ENCODE measurements at places on chromosomes 7 and 10. TPM values are rescaled to one million over a fixed set of nuclear protein-coding genes. Genes with fewer than 3 reads are reported as not detected.

DNA sequence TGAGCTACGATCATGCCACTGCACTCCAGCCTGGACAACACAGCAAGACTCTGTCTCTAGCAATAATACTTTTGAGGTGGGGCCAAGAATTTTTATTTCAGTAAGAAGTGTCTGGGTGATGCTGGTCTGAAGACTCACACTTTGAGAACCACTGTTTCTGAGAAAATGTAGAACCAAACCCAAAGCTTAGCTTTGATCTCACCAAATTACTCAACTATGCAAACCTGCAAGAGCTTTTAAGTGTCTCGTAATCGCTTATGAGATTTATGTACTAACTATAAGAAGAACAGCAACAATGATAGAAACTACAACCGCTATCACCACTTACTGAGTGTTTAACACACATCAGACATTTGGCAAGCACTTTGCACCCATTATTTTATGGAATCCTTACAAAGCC is 29.5 kb downstream of the APBB1IP start:
- DNase-seq = no peak

- DNase-seq = no peak
Measured at GRCh38 chr7:133135451-133135850, 53.6 kb upstream of the CHCHD3 start.

GRCh38 chr7:129829737-129830631 is 122.8 kb downstream of the UBE2H start:
- DNase-seq = peak; percentile 70

- DNase-seq = peak; percentile 76
Measured at GRCh38 chr7:151410405-151411390, 860 bp upstream of the WDR86 start.

DNA sequence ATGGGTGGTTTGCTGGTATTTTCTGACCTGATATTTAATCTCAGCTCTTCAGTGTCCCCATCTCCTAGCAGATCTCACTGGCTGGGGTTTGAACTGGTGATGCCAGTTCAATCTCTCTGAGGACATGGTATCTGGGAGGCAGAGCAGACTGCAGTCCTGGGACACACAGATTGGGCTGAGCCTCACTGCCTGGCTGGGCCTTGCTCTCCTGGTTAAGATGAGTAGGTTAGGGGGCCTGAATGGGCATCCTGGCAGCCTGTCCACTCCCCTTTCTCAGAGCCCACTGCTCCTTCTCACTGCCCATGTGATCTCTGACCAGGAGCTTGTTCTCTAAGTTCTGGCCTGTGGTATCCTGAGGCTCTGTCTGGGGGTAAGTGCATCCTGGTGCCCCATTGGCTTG is 363.4 kb downstream of the GLRX3 start:
- DNase-seq = peak; percentile 7

The FAM180A gene
- not detected for polyA plus RNA-seq

The SNX10 gene
- polyA plus RNA-seq = 4.4 TPM

The EPHA1 gene
- polyA plus RNA-seq = 113 TPM

GRCh38 chr10:48780341-48780740 is 95.7 kb downstream of the WDFY4 start:
- no peak for DNase-seq

- DNase-seq = no peak
Measured at GRCh38 chr10:79050896-79051555, 17.7 kb upstream of the ZMIZ1 start.

GRCh38 chr10:10490581-10490980 is 527.1 kb upstream of the CELF2 start:
- DNase-seq = no peak

DNA sequence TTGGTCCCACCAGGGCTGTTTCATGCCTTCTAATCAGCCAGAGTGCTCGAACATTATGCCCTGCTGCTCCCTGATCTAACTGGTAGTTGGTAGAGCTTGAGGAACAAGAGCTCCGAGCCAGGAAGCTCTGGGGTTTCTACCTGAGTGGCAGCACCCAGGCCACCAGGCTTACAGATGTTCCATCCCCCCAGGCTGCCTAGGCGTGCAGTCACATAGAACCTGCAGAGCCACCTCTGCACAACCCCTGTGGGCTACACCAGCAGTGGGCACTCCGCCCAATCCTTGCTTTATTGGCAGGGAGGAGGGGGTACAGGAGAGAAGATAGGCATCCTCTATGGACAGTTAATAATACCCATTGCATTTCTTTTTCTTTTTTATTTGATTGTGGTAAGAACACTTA is 21.8 kb downstream of the MAP3K8 start:
- DNase-seq = no peak

The CALCR gene
- 1.0 TPM for polyA plus RNA-seq

GRCh38 chr7:148045521-148045920 is 545.0 kb upstream of the C7orf33 start:
- DNase-seq = no peak

The TMEM270 gene
- polyA plus RNA-seq = 0.26 TPM

DNA sequence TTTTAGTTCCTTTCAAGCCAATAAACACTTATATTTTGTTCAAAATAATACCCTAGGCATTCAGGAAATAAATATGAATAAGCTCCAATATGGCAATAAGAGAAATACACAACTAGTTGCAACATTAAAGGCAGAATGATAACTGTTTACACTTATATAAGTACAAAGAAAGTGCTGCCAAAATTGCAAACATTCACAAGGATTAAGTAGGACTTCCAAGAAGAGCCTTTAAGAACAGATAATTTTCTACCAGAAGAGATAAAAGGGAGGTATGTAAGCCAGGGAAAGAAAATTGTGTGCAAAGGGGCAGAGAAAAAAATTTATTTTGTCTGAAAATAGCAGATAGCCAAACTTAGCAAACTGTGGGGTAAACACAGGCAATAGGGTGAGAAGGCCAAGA is 83.8 kb downstream of the CTNNA3 start:
- no peak for DNase-seq

The ARHGEF35 gene
- 0.86 TPM for polyA plus RNA-seq

- no peak for DNase-seq
Measured at GRCh38 chr10:117555863-117556262, 13.3 kb downstream of the EMX2 start.

GRCh38 chr7:101315336-101315735 is 6.3 kb downstream of the IFT22 start:
- DNase-seq = no peak

The PWWP2B gene
- polyA plus RNA-seq = 9.4 TPM

DNA sequence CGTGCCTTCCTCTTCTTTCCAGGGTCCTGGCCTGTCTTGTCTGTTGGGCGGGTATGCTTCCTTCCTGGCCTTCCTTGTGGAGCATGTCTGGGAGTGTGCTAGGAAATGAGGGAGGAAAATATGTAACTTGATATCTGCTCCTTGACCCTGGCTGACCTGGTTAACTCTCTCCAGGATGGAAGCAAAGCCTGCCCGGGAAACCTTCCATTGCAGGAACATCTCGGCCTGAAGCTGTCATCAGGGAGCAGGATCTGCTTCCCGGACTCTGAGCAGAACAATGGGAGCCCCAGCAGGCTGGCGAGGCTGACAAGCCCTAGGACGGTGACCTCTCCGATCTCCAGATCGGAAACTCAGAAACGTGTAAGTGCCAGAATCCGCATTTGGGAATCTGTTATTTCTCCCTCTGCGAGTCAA is 340.3 kb downstream of the FRMD4A start:
- DNase-seq = no peak

The SCIN gene
- 0.47 TPM for polyA plus RNA-seq

The NKX1-2 gene
- 12.7 TPM for polyA plus RNA-seq

The NPSR1 gene
- not detected for polyA plus RNA-seq

The ACSM6 gene
- 0.30 TPM for polyA plus RNA-seq

DNA sequence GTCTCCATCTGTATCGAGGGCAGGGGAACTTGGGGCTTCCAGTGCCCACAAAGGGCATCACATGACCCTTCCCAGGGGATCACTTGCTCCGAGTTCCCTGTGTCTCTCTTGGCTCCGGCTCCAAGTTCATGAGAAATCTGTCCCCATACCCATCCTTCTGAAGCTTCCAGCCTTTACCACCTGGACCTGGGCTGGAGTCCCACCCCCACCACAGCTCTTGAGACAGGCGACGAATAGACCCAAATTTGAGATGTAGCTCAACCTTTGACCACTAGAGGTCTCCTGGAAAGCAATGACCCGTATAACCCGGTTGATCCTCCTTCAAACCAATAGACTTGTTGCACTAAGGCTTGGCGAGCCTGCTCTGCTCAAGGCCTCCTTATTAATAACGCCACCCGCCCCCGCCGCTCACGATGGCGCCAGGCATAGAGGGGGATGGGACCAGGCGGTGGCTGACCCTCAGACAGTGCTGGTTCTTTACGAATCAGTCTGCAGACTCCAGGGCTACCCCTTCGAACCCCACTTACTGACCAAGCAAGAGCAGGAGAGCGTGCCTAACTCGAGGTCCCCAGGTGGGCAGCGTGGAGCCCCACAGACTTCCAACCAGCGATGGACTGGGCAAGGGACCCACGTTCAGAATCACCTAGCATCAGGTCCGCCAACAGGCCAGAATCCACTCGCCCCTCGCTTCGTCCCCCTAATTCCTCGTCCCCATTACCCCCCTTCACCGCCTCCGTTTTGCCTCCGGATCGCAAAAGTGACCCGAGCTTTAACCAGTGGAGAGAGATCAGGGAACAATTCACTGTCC is 4.4 kb upstream of the ARID5B start:
- DNase-seq = peak; percentile 79

GRCh38 chr10:22805304-22805703 is 90.9 kb upstream of the PIP4K2A start:
- no peak for DNase-seq

The ZNF467 gene
- polyA plus RNA-seq = 0.89 TPM

GRCh38 chr7:5584096-5584495 is 160.5 kb upstream of the TNRC18 start:
- DNase-seq = no peak

The GIMAP5 gene
- not detected for polyA plus RNA-seq

DNA sequence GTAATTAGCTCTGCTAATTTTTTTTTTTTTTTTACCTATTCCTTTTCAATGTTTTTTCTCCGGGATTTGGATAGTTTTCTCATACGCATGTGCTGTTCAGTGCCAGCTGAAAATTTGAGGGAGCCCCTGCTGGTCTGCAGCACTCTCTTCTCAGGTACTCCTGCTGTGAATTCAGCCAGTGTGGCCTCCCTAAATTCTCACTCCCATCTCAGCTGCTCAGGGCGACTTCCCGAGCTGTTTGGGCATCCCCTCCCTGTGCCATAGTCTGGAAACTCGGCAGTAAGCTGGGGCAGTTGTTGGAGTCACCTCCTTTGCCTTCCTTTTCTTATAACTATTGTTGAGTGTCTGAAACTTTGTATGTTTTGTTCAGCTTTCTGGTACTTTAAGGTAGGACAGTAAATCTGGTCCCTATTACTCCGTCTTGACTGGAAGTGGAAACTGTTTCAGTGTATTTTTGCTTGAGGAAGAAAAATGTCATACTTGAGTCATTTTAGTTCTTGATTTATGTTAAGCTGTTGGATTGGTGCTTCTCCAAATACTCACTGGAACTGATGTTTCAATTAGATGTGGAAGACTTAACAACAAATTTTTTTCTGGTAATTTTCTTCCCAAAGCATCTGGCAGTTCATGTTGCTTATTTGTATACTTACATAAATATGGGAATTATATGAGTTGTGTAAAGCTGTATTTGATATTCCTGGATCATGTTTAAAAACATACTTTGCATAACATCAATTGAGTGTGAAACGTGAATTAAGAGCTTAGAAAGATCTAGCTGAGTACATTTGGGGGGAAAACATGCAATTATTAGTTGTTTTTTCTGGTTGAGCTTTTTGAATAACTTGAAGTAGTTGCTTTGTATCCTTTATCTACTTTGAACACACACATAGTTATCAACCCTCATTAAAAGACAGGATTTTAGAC is 33.7 kb downstream of the MINPP1 start:
- DNase-seq = no peak

The FAM131B gene
- 23.1 TPM for polyA plus RNA-seq

DNA sequence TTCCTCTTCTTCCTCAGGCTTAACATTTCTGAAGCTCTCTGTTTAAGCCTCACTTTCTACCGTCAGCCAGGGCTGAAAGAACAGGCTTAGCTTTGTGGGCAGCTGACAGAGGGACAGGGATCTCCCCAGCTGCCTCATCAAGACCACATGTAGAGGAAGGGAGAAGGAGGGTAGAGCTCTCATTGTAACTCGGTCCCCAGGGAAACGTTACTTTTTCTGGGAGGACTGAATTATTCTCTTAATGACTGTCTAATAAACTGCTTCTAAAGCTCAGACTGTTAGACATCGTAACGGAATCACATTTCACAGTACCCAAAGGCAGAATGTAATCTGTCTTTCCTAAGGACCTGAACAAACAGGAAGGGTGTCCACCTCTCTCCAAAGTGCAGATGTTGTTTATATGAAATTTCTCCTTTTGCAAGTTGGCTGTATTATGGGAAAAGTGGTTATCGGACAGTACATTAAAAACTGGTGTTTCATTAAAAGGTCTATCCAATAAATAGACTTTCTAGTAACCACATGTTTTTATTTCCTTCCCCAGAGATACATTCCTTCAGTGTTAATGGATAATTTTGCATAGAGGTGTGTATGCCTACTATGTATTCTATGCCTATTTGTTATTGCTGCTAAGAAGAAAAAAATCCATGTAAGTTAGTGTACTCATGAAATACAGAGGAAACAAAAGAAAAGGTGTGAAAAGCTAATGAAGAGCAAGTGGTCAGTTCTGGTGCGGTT is 144.2 kb downstream of the CTTNBP2 start:
- DNase-seq = no peak

DNA sequence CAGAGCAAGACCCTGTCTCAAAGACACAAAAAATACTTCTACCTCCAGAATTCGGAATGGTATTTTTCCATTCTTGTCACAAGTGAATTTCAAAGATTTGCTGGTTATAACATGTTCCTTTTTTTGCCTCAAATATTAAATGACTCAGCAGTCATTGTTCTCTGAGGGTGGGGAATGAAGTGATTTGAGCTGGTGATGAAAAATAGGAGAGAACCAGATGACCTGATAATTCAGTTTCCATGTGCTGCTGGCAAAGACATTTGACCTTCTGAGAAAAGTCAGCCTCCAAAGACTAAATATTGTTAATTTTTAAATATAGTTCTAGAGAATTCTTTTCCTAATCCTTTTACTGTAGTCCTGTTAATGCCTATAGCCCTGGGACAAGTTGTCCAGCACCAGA is 78.9 kb downstream of the CACNB2 start:
- DNase-seq = no peak

- DNase-seq = no peak
Measured at GRCh38 chr7:823649-824048, 8.6 kb upstream of the SUN1 start.

DNA sequence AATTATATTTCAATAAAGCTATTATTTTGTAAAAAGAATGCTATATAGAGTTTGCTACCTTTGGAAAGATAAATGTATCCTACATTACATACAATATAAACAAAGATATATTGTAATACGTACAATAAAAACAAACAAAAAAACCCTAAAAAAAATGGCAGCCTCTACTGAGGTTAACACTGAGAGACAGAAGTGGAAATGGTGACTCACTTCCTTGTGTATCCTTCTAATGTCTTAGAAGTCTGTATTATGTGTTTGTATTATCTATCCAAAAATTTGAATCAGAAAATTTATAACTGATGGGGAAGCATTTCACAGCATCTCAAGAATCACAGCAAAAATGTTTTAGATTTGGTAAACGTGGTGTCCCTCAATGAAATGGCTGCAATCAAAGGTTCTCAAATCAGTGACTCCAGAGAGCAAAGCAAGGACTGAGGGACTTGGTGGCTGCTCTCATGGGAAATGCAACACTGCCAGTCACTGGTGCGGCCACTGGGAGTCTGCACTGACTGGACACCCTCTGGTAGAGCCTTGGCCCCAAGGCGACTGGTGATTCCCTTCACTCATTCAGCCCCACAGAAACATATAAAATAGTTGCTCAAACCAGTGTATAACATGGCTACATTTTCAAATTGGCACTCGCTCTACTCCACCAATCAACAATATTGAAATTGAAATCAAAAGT is 53.8 kb downstream of the PANK1 start:
- DNase-seq = no peak

All from H1 (cell line).